ENCODE measurements at places on chromosomes 5 and 9.

DNA sequence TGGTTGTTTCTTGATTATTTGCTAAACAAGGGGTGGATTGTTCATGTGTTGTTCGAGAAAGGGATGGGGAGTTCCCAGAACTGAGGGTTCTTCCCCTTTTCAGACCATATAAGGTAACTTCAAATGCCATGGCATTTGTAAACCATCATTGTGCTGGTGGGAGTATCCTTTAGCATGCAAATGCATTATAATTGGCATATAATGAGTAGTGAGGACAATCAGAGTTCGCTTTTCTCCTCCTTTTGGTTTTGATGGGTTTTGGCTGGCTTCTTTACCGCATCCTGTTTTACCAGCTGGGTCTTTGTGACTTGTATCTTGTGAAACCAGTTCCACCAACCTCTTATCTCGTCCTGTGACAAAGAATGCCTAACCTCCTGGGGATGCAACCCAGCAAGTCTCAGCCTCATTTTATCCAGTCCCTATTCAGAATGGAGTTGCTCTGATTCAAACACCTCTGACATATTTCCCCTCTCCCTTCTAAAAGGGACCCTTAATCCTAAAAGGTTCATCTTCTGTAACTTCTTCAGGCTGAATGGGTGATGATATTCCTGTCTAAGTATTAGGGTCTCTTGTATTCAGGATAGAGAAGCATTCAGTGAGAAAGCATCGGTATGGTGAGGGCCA is 8.7 kb upstream of the FBN2 start:
- no peaks in the 10 kb centered on the region for H3K27me3 ChIP-seq
- no peaks in the 10 kb centered on the region for H3K36me3 ChIP-seq
- H3K4me1 ChIP-seq: no peaks in the 10 kb centered on the region
- no peak overlapping the region for H3K4me3 ChIP-seq
- no peak for DNase-seq

DNA sequence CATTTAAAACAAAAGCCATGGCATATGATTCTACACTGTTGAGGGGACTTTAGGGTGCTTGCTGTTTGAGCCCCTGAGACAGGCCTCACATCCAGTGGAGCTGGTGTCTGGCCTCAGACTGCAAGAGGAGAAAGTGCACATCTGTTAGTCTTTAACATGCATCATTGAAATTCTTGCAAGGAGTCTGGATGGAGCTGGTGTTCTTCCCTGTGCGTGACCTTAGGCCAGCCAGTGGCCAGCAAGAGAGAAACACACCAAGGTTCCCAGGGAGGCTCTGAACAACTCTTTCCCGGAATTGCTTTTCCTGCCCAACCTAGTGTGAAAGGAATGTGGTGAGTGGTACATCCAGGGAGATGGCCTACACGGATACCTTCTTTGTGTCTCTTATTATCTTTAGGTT is 282.8 kb upstream of the TNC start:
- DNase-seq: no peak
- no peak overlapping the region for H3K4me3 ChIP-seq
- no peaks in the 10 kb centered on the region for H3K4me1 ChIP-seq
- H3K36me3 ChIP-seq: no peaks in the 10 kb centered on the region
- peaks cover 26% of the 10 kb centered on the region for H3K27me3 ChIP-seq
- H3K27ac ChIP-seq: no peak overlapping the region

GRCh38 chr5:153866176-153866575 is 172.5 kb downstream of the FAM114A2 start:
- no peaks in the 10 kb centered on the region for H3K4me1 ChIP-seq
- H3K4me3 ChIP-seq: no peak overlapping the region
- no peak for DNase-seq
- H3K36me3 ChIP-seq: no peaks in the 10 kb centered on the region
- H3K27me3 ChIP-seq: peaks cover 5% of the 10 kb centered on the region

DNA sequence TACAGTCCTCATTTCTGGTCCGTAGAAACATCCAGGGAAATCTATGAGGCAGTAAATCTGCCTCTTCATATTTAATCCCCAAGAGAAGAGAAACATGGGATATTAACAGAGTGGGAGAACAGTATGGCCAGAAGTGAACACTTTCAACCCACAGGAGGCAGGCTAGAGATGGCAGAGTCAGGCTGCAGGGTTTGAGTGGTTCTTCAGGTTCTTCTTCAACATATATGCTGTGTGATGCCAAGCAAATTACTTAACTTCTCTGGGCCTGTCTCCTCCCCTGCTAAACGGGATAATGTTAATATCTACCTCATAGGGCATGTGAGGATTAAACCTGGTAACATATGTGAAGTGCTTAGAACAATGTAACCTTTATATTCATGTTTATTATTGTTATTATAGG is 321.8 kb downstream of the PSAT1 start:
- peaks cover 11% of the 10 kb centered on the region for H3K27me3 ChIP-seq
- no peak overlapping the region for H3K4me3 ChIP-seq
- H3K4me1 ChIP-seq: no peaks in the 10 kb centered on the region
- no peak for DNase-seq

DNA sequence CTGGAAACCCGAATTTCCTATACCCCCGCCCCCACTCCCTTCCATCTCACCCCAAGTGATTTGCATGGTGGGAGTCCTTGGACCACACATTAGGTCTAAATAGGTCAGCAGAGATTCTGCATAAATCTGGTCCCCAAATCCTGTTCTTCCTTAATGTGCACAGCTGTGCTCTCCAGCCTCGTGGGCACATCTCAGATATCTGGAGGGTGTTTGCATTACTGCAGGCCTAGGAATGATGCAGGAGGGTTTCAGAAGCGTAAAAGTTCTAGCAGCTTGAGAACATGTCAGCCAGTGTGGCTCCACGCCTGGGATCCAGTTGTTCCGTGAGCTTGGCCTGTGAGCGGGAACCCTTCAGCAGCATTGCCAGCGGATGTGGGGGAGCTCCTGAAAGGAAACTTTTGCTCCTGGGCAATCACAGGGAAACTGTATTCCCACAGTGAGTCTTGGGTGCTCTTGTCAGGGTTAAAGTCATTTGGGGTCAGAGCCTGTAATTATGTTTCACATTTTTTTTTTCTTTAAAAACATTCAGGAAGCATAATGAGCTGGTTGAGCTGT is 12.9 kb downstream of the ARHGAP26 start:
- no peak overlapping the region for H3K4me3 ChIP-seq
- no peaks in the 10 kb centered on the region for H3K27me3 ChIP-seq
- H3K36me3 ChIP-seq: peaks cover 6% of the 10 kb centered on the region
- H3K27ac ChIP-seq: no peak overlapping the region
- no peak for DNase-seq

- H3K4me1 ChIP-seq: peaks cover 35% of the 10 kb centered on the region
- H3K27ac ChIP-seq: no peak overlapping the region
- peaks cover 17% of the 10 kb centered on the region for H3K27me3 ChIP-seq
- no peaks in the 10 kb centered on the region for H3K36me3 ChIP-seq
- no peak for DNase-seq
Observed at GRCh38 chr5:172410662-172411483, 43.5 kb downstream of the SH3PXD2B start.

DNA sequence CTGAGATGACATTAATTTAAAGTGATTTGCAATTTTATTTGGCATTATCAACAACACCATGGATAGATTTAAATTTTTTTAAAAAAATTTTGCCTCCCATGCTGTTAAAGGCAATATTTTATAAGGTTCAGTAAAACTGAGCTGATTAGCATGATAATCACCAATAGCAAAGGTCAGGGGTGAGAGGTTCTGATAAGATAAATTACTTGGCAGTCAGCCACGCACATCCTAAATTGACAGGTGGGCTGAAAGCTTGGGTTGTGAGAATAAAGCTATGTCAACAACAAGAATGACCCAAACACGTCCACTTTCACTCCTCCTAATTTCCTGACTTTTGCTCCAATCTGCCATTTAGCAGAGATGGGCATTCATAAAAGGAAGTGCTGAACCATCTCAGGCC is 127.1 kb downstream of the LHFPL2 start:
- no peaks in the 10 kb centered on the region for H3K36me3 ChIP-seq
- H3K27ac ChIP-seq: no peak overlapping the region
- DNase-seq: no peak
- H3K27me3 ChIP-seq: peaks cover 18% of the 10 kb centered on the region
- no peaks in the 10 kb centered on the region for H3K4me1 ChIP-seq

DNA sequence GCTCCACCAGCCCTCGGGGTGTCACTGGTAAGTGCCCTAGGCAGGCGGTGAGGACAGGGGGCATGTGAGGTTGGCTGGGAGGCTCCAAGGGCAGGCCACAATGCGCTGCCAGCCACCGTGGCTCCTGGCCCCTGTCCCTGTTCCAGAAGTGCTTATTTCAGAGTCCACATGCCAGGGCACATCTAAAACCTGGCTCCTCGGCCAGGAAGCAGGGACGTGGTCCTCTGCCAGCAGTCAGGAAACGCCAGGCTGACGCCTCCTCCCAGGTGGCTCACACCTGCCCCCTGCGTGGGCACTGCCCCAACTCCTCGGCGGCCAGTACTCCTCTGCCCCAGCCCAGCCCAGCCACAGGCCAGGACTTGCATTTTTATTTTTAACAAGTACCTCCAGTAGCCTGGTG is 68.5 kb downstream of the SECISBP2 start:
- peak overlapping the region; percentile 54 for H3K27ac ChIP-seq
- peaks cover 35% of the 10 kb centered on the region for H3K4me1 ChIP-seq
- no peak for DNase-seq
- H3K4me3 ChIP-seq: no peak overlapping the region
- H3K27me3 ChIP-seq: no peaks in the 10 kb centered on the region

GRCh38 chr5:108315829-108316228 is 66.1 kb downstream of the FBXL17 start:
- peaks cover 6% of the 10 kb centered on the region for H3K4me1 ChIP-seq
- no peaks in the 10 kb centered on the region for H3K27me3 ChIP-seq
- no peak for DNase-seq

GRCh38 chr9:16039988-16040761 is 487.3 kb downstream of the CCDC171 start:
- H3K4me3 ChIP-seq: no peak overlapping the region
- DNase-seq: no peak

GRCh38 chr9:6686396-6686795 is 40.9 kb upstream of the GLDC start:
- H3K36me3 ChIP-seq: peaks cover 11% of the 10 kb centered on the region
- no peaks in the 10 kb centered on the region for H3K27me3 ChIP-seq

GRCh38 chr5:80255431-80255810 is 427 bp downstream of the SERINC5 start:
- H3K27me3 ChIP-seq: no peaks in the 10 kb centered on the region
- H3K4me1 ChIP-seq: peaks cover 52% of the 10 kb centered on the region
- H3K36me3 ChIP-seq: peaks cover 39% of the 10 kb centered on the region
- peak overlapping the region; percentile 81 for H3K4me3 ChIP-seq

DNA sequence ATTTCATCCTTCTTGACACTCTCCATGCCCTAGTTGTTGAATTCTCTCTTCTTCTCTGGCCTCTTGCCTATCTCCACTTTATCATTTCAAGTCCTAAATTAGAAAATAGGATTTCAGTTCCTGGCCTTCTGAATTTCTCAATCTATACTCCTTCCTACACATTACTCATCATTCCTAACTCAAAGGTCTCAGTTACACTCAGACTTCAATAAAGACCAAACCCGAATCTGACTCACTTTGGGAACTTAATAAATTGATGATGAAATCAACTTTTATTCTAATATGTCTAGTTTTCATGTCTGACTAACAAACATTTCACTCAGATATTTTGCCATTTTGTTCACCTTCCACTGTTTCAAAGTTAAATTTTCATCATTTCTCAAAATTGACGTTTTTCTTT is 113.6 kb upstream of the TSLP start:
- H3K36me3 ChIP-seq: no peaks in the 10 kb centered on the region
- no peak overlapping the region for H3K4me3 ChIP-seq
- H3K27me3 ChIP-seq: peaks cover 10% of the 10 kb centered on the region

- peaks cover 37% of the 10 kb centered on the region for H3K4me1 ChIP-seq
- DNase-seq: no peak
- H3K4me3 ChIP-seq: peak overlapping the region; percentile 94
- H3K36me3 ChIP-seq: peaks cover 30% of the 10 kb centered on the region
- H3K27me3 ChIP-seq: peaks cover 4% of the 10 kb centered on the region
Observed at GRCh38 chr5:612498-613424, 621 bp downstream of the CEP72 start.

DNA sequence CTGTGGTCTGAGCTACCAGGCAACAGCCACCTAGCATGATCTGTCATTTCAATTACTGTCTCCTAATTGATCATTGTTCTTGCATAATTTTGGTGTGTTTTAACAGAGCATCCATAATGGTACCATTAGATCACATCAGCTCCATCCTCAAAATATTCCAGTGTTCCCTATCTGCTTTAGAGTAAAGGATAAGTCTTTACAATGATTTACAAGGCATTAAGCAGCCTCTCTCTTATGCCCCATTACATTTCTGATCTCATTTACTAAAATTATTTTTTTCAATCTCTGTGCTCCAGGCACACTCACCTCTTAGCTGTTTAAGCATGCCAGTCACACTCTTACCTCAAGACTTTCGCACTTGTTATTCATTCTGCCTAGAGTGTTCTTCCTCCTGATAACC is 389.9 kb upstream of the PTPRD start:
- no peaks in the 10 kb centered on the region for H3K4me1 ChIP-seq
- no peak overlapping the region for H3K4me3 ChIP-seq
- no peak overlapping the region for H3K27ac ChIP-seq
- no peaks in the 10 kb centered on the region for H3K27me3 ChIP-seq
- no peaks in the 10 kb centered on the region for H3K36me3 ChIP-seq

- H3K4me1 ChIP-seq: peaks cover 7% of the 10 kb centered on the region
- no peak for DNase-seq
- peaks cover 3% of the 10 kb centered on the region for H3K36me3 ChIP-seq
- H3K27ac ChIP-seq: no peak overlapping the region
Observed at GRCh38 chr9:116377179-116377798, 223.7 kb downstream of the PAPPA start.

DNA sequence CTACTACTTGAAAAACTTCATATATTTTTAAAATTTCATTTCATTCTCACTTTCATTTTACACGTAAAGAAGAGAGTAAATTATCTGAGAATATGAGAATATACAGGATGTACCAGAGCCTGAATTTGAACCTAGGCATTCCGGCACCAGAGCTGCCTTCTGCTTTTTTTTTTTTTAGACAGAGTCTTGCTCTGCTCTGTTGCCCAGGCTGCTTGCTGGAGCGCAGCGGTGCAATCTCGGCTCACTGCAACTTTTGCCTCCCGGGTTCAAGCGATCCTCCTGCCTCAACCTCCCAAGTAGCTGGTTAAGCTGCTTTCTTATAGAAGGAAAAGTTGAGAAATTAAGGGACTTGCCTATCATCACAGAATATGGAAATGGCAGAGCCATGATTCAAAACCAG is 540.1 kb downstream of the EBF1 start:
- H3K36me3 ChIP-seq: no peaks in the 10 kb centered on the region
- no peak overlapping the region for H3K4me3 ChIP-seq
- no peak overlapping the region for H3K27ac ChIP-seq
- no peaks in the 10 kb centered on the region for H3K27me3 ChIP-seq
- no peak for DNase-seq
